NCI-H748 treated with DMSO at 0.1 percent for 48 hours (cell line): ENCODE measurements at places on chromosomes 4 and X.

GRCh38 chrX:2521927-2522386 lies 21.2 kb upstream of the DHRSX start:
- DNase-seq: no peak

GRCh38 chr4:83830138-83830888 lies 294.4 kb downstream of the GPAT3 start:
- DNase-seq: peak; percentile 51

DNA sequence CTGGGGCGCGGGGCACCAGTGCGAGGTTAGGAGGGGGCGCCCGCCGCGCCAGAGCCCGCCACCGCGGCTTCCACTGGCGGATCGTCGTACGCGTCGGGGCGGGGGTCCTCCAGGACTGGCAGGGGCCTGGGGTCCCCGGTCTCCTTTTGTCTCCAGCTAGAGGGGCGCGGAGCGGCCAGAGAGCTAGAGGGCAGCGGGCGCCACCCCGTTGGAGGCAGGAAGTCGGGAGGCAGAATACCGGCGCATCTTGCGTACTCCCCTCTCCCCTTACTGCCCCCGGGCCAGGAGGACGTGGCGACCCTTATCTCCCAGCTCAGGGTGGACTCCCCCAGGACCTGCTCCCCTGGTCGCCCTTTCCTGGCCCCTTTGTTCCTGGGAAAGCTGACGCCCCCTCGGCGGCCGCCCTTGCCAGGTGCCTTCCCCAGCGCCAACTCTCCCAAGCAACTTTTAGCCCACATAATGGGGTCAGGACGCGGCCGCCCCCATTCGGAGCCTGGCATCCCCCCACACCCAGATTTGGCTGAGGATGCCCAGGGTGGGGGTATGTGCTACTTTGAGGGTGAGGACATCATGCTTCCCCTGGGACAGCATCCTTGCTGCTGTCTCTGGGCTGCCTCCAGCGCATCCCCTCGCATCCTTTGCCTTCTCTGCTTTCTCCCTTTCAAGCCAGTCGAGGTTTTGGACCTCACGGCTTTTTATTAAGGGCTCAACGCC lies 933 bp downstream of the CNKSR2 start:
- no peak for DNase-seq

GRCh38 chrX:45068569-45068968 lies 132.1 kb downstream of the DIPK2B start:
- no peak for DNase-seq

GRCh38 chr4:97144199-97144598 lies 999.1 kb downstream of the STPG2 start:
- DNase-seq: no peak

GRCh38 chr4:152089584-152089983 lies 328.8 kb upstream of the GATB start:
- DNase-seq: no peak

DNA sequence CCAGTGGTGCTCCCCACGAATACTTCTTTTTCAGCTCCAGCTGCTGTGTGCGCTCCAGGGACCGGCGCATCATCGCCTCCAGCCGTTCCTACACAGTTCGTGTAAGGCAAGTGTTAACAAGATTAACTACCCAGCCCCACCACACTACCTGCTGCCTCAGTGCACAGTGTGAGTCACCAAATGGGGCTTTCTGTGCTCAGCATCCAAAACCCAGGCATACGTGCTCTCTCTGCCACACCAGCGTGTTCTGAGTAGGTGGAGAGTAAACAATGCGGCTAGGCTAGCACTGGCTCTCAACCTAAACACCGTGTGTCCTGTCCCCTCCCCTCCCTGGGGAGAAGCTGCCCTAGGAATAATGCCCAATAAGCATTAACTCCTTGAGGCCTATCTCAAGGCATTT lies 60.0 kb downstream of the MAP7D2 start:
- no peak for DNase-seq

DNA sequence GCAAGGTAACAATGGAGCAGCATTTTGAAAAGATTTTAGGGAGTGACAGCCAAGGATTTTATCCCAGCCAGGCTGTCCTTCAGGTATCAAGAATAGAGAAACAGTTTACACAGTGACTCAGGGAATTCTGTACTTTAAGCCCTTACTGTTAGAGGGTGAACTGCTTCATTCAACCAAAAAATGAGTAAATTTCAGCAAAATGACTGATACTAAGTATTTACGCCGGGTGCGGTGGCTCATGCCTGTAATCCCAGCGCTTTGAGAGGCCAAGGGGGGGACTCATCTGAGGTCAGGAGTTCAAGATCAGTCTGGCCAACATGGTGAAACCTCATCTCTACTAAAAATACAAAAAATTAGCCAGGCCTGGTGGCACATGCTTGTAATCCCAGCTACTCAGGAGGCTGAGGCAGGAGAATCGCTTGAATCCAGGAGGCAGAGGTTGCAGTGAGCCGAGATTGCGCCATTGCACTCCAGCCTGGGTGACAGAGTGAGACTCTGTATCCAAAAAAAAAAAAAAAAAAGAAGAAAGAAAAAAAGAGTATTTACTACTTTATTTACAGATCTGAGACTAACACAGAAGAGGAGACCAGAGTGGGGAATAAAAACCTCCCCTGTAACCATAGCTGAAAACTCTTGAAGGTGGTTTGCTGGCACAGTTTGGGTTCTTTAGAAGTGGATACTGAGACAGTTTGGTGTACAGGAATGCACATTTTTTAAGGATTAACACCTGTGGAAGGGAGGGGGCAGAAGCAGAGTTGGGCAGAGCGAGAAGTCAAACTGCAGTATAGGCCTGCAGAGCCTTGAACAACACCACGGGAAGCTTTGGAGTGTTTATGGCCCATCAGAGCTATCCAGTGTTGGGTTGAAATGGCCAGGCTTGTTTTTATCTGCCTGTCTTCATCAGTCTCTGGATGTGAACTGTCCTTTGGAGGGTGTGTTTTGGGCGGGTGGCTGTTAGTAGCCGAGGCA lies 40.5 kb downstream of the TMEM131L start:
- DNase-seq: no peak
